ENCODE measurements at places on chromosomes 3 and 15. TPM values are rescaled to one million over a fixed set of nuclear protein-coding genes. Genes with fewer than 3 reads are reported as not detected.

The PLAAT1 gene
- not detected for total RNA-seq

The LTK gene
- total RNA-seq: 0.11 TPM

The FBXW12 gene
- total RNA-seq: not detected

The SLC22A14 gene
- not detected for total RNA-seq

The SLC9A9 gene
- 1.7 TPM for total RNA-seq

The PLSCR4 gene
- 8.3 TPM for total RNA-seq

The PDIA3 gene
- total RNA-seq: 445 TPM

The CNOT10 gene
- 43.7 TPM for total RNA-seq

DNA sequence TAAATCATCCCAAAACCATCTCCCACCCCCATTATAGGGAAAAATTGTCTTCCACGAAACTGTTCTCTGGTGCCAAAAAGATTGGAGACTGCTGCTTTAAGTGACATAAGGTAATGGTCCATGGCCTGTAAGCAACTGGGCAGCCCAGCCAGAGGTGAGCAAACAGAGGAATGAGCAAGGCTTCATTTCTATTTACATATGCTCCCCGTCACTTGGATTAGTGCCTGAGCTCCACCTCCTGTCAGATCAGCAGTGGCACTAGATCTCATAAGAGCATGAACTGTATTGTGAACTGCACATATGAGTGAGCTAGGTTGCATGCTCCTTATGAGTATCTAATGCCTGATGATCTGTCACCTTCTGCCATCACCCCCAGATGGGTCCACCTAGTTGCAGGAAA, 1159.8 kb upstream of the ALCAM start:
- no peak for DNase-seq

DNA sequence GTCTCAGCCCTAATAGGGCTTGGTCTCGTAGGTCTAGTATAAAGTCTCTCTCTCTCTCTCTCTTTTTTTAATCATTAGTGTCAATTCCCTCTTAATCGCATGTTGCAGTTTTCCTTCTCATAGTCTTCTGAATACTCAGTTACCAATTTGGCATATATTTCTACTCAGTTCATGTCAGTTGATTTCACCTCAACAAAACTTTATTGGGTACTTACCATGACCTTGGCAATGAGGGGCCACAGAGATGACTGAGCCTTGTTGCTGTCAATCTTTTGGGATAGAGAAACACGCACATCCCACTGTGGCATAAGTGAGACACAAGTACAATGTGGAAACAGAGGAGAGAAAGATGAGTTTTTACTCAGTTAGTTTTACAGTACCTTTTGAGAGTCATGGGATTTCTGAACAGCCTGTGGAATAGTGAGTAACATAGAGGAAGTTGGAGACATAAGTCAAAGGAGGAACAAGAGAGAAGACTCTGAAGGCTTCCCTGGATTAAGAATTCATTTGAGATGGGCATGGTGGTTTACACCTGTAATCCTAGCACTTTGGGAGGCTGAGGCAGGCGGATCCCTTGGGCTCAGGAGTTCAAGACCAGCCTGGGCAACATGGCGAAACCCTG, 150.2 kb upstream of the CBLB start:
- no peak for DNase-seq

GRCh38 chr3:111885578-111885977, 26.5 kb downstream of the PHLDB2 start:
- no peak for DNase-seq

DNA sequence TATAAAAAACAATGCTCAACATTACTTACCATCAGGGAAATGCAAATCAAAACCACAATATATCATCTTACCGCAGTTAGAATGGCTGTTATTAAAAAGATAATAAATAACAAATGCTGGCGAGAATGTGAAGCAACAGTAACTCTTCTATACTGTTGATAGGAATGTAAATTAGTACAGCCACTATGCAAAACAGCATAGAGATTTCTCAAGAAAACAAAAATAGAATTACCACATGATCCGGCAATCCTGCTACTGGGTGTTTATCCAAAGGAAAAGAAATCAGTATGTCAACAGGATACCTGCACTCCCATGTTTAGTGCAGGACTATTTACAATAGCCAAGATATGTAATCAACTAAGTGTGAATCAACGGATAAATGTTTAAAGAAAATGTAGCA, 48.1 kb downstream of the ADAM10 start:
- no peak for DNase-seq

- DNase-seq: no peak
Measured at GRCh38 chr3:32797776-32798175, 20.0 kb upstream of the TRIM71 start.

GRCh38 chr3:43345877-43346276, 59.5 kb downstream of the SNRK start:
- no peak for DNase-seq

DNA sequence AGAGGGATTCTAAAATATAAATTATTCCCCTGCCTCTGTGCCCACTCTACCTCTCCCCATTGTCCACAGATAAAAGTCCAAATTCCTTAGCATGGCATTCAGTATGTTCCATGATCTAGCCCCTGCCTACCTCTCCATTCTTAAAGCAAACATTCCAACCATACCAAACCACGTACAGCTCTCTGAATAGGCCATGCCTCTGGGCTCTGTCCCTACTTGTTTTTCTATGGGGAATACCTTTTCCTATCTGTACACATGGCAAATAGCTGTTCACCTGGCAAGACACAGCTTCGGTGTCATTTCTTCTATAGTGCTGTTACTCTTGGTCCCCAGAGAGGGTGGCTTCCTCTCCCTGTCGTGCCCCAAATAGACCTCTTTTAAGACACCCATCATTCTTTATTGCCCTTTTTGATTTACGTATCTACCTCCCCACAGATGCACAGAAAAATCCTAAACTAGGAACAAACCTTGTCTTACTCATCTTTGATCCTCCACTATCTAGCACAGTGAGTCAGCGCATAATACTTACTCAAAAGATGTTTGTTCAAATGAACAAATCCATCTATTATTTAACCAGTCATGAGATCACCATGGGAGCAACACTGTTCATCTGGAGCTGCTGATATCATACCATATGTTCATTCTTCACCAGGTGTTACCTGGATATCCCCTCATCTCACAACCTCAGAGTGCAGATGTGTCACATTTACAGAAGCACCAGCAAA, 329.8 kb downstream of the THSD4 start:
- no peak for DNase-seq

GRCh38 chr3:98770261-98771039, 7.3 kb downstream of the ST3GAL6 start:
- DNase-seq: peak; percentile 44

GRCh38 chr3:30643763-30644462, 37.5 kb downstream of the TGFBR2 start:
- no peak for DNase-seq

- DNase-seq: no peak
Measured at GRCh38 chr3:134064081-134064480, 34.4 kb upstream of the SLCO2A1 start.

- DNase-seq: no peak
Measured at GRCh38 chr3:178147001-178147400, 389.2 kb upstream of the KCNMB2 start.

DNA sequence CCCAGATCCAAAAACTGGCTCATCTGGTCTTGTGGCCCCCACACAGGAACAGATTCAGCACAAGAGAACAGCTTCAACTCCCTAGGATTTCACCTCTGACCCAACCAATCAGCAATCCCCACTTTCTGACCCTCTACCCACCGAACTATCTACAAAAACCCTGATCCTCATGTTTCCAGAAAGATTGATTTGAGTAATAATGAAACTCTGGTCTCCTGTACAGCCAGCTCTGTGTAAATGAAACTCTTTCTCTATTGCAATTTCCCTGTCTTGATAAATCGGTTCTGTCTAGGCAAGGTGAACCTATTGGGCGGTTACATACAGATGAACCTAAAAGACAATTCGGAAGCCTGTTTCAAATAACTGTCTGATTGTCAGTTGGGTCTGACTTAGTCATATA, 847.6 kb upstream of the ALCAM start:
- no peak for DNase-seq

DNA sequence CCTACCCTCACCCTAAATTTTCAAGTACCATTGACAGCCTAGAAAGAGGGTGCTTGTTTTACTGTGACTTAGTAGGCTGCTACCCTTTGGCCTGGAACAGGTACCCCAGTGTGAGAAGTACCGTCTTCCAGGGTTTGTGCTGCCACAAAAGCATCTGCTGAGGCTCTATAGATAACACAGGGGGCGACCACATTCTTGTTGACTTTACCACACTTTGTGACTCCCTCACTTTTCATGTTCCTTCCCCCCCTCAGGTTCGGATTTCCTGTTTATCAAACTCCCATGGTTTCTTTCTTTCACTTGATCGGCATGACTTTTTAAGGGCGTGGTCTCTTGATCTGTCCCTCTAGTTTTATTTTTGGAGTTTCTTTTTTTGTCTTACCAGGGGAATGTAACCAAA, 23.5 kb downstream of the EXOG start:
- DNase-seq: no peak

GRCh38 chr3:13188181-13188779, 115.1 kb upstream of the IQSEC1 start:
- no peak for DNase-seq

DNA sequence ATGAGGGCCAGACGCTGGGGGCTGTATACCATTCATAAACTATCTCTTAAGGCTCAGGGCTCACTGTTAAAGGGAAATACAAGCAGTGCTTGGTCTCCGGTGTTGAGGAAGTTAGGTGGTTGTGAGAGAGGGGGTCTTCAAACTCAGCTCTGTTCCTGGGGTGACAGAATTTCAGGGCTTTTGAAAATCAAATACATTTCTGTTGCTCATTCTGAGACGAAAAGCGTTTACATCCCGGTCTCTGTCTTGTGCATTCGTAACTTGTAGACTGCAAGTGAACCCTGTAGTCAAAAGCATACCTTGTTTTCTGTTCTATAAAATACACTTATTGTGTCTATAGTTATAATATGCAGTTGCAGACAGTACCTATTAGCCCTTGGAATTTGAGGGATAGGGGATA, 1.7 kb downstream of the SLCO3A1 start:
- DNase-seq: no peak

DNA sequence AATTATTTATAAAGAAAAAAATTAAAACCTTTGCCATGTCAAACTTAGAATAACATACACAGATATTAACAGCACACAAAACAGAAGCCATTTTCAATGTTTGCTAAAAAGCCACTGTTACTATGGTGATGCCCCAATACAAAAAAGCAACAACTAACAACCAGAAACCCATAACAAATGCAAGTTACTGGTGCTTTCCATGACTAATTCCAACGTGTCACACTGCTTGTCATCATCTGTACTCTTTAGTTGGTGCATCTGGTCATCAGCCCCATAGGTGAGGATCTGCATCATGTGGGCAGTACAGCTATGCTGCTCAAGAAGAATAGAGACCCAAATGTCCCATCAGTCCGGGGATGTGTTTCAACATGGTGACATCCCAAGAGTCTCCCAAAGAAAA, 52.8 kb downstream of the ATP8B4 start:
- no peak for DNase-seq

- DNase-seq: no peak
Measured at GRCh38 chr3:183317886-183318865, 65.1 kb downstream of the B3GNT5 start.

DNA sequence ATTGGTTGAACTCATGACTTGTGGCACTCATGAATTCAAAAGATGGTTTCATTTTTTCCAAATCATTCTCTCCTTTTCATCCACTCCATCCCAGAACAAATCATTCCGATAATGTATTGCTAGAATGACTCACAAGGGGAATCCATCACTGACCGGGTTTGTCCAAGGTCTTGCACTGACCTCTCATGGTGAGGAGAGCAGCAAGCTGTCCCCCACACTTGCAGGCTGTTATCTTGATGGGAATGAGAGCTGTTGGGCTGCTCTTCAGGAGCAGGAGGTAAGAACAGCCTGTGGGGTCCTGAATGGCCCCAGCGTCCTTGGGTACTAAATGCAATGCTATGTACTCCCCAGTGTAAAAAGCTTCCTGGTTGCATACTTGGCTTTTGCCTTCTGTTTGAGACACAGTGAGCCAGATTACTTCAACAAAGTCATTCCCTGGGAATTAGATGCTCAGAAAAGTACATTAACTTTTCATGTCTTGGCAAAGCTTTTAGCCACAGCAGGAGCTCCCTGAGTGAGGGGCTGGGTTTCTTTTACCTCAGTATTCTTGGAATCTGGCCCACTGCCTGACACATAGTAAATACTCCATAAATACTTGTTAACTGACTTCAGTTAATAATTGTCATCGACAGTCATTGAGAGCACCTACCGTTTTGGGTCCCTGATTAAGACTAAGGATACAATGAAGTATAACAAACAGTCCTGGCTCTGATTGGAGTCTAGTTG, 24.1 kb downstream of the CCNL1 start:
- no peak for DNase-seq

DNA sequence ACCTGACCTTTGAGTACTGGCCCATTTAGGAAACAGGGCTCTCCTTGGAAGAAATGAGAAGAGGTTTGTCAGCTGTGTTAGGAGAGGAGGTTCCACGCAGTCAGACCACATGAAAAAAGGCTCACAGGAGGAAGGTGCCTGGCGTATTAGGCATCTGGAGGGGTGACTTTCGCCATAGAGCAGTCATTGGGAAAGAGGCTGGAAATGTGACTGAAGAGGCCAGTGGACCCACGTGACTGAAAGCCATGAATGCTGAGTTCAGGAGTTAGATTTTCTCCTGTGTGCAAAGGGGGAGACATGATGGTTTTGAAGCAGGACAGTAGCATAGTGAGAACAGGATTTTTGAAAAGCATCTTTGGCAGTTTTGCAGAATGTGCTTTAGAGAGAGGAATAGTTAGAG, 29.7 kb upstream of the RNF7 start:
- DNase-seq: no peak

DNA sequence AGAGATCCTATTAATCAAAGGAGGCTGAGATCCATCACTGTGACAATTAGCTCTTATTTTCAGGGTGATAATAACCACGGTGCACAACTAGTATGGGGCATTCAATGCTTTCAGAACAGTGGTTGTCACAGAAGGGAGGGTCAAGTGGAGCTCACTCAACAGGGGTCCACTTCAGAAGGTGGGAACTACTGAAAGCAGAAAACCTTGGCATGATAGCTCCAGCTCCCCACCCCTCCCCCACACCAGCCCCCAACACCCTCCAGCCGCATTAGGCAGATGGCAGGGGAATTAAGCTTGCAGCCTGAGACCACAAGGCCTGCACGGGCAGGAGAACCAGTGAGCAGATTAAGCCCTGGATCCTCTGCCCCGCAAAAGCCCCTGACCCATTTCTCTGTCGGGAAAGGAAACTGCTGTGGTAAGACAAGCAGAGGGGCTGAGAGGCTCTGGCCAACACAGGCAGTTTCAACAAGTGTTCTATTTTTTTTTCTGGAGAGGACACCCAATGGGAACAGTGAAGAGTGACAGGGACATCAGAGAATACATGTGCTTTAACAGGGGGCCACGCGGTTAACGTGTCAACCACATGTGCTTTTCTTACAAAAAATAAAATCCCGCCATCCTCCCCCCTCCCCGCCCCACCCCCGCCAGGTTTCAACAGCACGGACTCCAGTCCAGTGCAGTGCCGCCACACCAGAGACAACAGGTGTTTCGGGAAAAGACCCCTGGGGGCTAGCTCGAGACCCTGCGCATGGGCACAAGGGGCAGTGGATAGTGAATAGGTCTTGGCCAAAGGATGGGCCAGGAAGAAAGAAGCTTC, 997 bp downstream of the FYCO1 start:
- DNase-seq: no peak

Measured in PC-9 (cell line).